ENCODE measurements at places on chromosomes 4 and X.

DNA sequence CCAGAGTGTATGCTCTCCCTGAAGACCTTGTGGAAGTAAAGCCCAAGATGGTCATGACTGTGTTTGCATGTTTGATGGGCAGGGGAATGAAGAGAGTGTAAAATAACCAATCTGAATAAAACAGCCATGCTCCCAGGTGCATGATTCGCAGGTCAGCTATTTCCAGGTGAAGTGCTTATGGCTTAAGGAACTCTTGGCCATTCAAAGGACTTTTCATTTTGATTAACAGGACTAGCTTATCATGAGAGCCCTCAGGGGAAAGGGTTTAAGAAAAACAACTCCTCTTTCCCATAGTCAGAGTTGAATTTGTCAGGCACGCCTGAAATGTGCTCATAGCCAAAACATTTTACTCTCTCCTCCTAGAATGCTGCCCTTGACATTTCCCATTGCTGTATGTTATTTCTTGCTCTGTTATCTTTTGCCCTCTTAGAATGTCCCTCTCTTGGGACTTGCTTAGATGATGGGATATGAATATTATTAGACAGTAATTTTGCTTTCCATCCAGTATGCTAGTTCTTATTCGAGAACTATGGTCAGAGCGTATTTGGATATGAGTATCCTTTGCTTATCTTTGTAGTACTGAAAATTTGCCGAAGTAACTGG lies 88.6 kb downstream of the PLS3 start:
- no peak for DNase-seq

GRCh38 chr4:186190581-186191199 lies 677 bp upstream of the CYP4V2 start:
- DNase-seq: peak; percentile 42

- DNase-seq: no peak
Observed at GRCh38 chr4:181939199-181939945, 303.8 kb upstream of the TENM3 start.

DNA sequence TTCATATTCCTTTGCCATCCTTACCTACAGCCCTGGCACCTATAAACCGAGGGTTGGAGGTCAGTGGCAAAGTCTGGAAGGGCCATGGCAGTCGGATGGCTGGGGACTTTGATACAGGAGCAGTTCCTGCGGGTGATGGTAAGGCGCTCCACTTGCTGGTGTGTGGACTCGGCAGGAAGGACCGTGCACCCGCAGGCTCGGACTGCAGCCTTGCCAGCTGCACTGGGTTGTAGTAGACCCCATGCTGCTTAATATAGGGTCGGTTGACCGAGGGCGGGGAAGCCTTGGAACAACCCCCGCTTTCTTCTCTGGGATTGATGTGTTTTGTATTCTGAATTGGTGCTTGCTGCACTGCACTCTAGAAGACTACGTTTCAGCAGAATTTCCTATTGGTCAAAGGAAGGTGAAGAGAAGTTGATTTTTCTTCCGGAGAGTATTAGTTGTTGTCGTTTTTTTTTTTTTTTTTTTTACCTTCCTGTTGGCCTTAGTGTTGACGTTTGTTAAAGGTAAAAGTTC lies 638 bp downstream of the BLTP1 start:
- peak; percentile 14 for DNase-seq

DNA sequence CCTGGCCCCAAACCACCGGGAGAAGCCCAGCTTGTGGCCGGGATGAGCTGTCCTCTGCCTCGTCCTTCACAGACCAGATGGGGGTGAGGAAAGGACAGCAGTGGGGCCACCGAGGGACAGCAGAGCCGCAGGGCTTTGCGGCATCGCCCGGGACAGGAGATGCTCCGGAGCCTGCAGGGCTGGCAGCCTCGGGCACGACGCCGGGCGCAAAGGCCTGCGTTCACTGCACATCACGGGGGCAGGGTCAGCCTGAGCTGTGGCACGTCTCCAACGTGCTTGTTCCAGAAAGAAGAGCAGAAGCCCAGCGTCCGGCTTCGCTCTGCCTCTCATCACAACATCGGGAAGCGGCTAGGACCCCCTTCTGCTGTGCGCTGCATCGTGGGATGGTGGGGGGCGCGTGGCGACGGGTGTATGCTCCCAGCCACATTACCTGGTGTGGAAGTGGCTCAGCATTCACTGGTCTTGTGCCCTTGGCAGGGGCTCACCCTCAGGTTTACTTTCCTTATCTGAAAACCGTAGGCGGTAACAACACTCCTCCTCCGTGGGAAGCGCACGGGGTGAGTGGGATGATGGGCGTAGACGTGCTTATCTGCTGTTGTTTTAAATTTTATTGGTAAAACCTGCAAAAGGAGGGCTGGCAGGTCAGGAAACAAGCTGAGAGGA lies 7.4 kb downstream of the TADA2B start:
- DNase-seq: no peak

DNA sequence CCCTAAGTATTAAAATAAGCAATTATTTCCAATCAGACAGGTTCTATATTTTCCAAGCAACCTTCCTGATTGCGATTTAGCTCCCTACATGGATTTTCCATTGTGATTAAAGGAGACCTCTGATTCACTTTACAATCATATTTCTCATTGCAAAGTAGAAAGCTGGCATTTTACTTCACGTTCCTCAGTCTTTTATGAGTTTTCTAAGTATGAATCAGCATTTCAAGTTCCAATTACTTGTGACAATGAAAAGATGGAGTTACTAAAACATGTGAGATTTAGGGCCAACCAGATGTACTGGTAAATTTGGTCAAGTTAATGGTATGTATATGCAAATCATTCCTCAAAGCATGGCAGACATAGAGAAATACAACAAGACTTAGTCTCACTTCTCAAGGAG lies 206.2 kb downstream of the KCNIP4 start:
- DNase-seq: no peak

GRCh38 chr4:26858035-26858918 lies 2.4 kb upstream of the STIM2 start:
- no peak for DNase-seq

DNA sequence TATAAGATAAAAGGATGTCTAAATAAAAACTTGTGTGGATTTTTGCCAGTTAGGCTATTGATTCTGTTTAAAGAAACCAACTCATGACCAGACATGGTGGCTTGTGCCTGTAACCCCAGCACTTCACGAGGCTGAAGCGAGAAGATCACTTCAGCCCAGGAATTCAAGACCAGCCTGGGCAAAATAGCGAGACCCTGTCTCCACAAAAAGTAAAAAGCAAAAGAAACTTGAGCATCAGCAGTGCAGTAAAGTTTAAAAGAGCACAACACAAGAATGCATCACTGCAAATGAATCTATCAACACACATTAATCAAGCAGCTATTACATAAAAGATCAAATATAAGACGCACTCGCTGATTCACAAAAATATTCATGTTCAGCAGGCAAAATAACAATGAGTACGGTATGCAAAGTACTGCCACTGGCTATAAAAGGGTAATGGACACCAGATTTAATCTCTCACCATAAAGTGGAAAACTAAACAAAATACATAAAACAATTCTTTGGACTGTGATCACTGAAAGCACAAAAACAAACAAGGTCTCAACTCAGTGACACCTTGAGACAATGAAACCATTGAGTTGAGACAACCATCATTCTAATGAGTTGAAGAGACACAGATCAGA lies 41.3 kb downstream of the LRBA start:
- DNase-seq: no peak

DNA sequence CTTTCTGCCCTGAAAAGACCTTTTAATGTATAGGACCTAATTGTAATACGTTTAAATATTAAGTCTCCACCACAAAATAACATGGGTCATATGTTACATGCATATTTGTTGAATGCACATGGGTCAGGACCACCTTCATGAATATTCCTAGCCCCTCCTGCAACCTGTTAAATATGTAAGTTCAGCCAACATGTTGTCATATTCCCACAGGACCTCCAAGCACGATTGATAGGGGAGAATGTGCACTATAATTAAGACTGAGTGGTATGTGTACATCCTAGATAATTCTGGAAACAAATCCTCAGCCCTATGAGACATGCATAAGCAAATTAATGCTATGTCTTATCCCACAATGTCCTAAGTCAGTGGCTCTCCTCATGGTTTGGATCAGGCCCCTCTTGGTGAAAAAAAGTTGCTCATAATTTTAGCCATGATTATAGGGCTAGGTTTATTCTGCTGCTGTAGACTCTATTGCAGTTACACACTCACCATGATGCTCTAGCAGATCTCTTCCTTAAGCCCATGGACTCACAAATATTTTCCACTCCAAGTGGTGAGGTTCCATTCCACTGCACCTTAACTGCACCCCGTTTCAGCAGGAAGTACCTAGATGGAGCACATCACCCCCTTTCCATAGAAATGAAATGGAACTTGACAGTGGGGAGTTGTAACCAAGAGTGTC lies 10.2 kb downstream of the TIGD2 start:
- no peak for DNase-seq

DNA sequence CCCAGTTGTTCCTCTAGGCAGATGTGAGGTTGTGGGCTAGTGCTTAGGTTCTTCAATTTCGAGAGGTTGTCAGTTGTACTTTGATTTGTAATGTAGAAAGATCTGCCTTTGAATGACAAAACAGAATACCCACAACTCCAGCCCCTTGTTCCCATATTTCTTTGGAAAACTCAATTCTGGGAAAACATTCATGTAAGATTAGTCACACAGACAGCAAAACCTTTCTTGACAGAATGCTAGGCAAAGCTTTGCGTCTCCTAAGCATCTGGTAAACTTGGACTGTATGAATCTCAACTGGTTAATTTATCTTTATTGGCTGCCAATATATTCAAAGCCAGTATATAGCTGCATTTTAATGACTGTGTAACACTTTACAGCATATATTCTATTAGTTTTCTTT lies 34.9 kb downstream of the NOCT start:
- DNase-seq: no peak

DNA sequence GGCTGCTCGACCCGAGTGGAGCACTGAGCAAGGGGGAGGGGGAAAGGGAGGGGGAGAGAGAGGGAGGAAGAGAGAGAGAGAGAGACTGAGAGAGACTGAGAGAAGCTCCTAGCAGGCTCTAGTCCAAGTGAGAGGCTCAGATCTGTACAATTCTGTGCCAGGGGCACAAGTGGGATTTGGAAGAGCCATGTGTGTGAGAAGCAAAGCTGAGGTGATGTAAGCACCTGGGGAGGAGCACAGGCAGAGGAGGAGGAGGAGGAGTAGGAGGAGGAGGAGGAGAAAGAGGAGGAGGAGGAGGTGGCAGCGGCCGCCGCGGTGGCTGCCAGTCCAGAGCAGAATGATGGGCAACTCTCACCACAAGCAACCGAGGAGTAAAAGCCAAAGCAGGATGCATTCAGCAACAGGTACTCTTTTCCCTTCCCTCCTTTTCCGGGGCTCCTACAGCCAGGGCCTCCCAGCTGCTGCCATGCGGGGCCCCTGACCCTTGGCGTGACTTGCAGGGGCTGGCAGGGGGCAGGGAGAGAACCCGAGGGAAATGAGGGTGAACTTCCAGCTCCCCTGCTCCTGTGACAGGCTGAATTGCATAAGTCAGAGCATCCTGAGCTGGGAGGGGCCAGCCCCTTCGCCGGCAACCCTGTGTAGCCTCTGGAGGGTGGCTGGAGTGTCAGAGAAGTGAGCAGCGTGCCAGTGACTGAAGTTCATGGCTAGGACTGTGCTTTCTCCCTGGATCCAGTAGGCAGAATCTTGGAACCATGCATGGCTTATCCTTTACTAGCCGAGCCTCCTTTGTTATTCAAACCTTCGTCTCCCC lies 62.2 kb downstream of the RTL5 start:
- DNase-seq: no peak

Measured in activated CD8-positive, alpha-beta memory T cell treated with anti-CD3 and anti-CD28 coated beads for 1 hour (primary cell).